ENCODE measurements at places on chromosomes 16 and 17.

DNA sequence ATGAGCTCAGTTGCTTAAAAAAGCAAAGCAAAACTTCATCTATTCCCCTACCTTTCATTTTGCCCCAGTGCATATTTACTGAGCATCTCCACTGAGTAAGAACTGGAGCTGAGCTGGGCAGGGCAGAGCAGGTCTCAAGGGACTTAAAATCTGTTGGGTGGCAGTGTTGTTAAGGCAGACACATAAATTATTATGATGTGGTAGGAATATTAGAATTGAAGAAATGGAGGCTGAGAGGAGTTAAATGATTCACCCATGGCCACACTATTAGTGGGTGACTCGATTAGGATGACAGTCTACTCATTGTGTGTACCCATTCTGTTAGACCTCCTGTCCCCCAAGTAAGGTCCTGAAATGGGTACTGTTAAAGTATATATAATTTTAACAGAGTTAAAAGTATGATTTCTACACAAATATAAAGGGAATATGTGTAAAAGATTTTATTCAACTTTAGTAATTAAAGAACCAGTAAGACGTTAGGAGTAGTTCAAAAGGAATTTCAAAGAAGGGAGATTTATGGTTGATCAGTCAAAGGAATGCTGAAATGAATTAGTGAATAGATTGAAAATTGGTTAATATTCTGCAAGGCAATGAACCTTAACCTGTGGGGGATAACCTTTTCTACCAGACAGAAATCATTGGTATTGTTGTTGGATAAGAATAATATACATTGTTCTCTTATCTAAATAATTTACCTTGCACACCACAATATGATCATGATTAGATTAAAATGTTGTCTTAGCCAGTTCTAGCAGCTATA lies 17.5 kb downstream of the ITGB3 start:
- DNase-seq, result no peak

DNA sequence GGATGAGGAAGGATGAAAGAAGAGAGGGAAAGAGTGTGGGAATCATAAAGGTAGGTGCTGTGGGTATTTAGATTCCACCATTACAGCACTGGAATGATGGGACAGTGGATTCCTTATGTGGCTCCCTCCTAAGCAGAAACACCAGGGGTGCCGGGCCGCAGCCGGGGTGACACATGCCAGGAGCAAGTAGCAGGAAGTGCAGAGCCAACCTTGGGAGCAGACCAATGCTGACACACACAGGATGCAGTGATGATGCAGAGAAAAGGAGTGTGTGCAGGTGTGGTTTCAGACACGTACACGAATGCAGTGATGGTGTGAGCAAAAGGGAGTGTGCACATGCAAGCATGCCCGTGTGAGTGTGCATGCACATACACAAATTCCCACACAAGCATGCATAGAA lies 338.0 kb downstream of the SLC39A11 start:
- DNase-seq, result no peak

DNA sequence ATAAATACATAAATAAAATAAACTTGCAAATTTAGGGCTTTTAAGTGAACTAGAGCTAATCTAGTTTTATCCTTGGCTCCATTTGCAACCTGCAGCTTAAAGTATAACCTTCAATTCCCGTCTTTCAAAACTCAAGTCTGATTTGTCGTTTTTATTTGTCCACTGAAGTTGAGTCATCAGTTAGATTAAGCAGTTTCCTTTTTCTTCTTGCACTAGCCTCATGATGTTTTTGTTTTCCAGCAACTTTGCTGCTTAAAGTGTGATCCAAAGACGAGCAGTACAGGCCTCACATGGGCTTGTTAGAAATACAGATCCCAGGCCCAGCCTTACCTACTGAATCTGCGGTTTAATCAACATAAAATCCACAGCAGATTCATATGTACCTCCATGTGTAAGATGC lies 13.8 kb downstream of the ARSG start:
- no peak for DNase-seq

- peak; percentile 5 for DNase-seq
These were observed 138.9 kb upstream of the CES5A start for GRCh38 chr16:56013962-56014552.

GRCh38 chr16:15642557-15643047 lies 352 bp downstream of the MARF1 start:
- DNase-seq, result peak; percentile 74

DNA sequence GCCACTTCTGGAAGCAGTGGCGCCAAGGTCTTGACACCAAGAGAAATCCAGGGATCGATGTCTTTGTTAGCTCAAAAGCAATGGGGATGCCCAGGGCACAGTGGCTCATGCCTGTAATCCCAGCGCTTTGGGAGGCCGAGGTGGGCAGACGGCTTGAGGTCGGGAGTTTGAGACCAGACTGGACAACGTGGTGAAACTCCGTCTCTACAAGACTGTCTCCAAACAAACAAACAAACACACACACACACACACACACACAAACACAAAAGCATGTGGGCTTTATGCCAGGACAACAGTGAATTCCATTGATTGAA lies 22.4 kb upstream of the FAAP100 start:
- DNase-seq, result no peak

GRCh38 chr17:50988427-50988826 lies 122.3 kb upstream of the TOB1 start:
- DNase-seq, result no peak

DNA sequence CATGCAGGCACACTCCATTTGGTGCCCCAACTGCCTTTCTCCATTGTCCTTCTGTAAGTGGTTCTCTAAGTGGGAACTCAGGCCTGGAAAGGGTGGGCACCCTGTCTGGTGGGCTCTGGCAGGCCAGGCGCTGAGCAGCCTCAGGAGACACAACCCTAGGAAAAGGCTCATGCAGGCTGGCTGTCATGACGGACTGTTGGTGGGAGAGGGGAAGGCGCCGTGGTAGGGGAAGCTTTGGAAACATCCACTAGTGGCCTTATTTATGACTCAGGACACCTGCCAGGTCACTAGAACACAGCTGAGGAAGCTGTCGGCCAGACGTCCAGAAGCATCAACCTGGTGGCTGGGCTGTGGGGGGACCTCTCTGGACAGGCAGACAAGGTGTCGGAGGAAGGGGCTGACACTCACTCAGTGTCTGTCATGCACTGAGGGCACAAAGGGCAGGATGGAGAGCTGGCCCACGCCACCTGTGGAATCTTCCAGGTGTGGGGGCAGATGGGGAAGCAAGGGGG lies 216.0 kb downstream of the SEC14L1 start:
- no peak for DNase-seq

- DNase-seq, result peak; percentile 7
These were observed 4.7 kb downstream of the PAFAH1B1 start for GRCh38 chr17:2598166-2598565.

Measured in SJSA1 (cell line).